PC-3 (cell line): ENCODE measurements at places on chromosomes 11 and 22. TPM values are rescaled to one million over a fixed set of nuclear protein-coding genes. Genes with fewer than 3 reads are reported as not detected.

The TTC17 gene
- 42.1 and 51.7 TPM in 2 replicates for total RNA-seq

The DENND6B gene
- total RNA-seq: 1.1 and 1.7 TPM in 2 replicates

The MIOX gene
- not detected in 2 replicates for total RNA-seq

The MUC2 gene
- 0.26 and 0.40 TPM in 2 replicates for total RNA-seq

The TRIM49D1 gene
- not detected in 2 replicates for total RNA-seq

The SLC25A18 gene
- 0.22 TPM in 1 of 2 replicates, not detected in the other for total RNA-seq
